ENCODE measurements at places on chromosomes 11 and 22.

DNA sequence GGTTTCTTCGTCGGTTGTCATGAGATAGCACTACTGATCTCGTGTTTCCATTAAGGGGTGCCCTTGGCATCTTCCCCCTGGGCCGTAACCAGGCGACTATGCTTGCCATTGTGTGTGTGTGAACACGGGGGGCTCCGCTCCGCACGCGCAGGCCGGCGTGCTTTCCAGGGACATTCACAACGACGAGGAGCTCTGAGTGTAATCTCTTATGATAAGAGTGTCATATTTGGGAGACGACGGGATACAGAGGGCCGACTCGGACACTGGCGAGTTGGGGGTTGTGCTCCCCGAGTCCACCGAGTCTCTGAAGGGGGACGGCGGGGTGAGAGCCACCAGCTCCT lies 170.9 kb upstream of the CTSC start:
- no peak for DNase-seq

DNA sequence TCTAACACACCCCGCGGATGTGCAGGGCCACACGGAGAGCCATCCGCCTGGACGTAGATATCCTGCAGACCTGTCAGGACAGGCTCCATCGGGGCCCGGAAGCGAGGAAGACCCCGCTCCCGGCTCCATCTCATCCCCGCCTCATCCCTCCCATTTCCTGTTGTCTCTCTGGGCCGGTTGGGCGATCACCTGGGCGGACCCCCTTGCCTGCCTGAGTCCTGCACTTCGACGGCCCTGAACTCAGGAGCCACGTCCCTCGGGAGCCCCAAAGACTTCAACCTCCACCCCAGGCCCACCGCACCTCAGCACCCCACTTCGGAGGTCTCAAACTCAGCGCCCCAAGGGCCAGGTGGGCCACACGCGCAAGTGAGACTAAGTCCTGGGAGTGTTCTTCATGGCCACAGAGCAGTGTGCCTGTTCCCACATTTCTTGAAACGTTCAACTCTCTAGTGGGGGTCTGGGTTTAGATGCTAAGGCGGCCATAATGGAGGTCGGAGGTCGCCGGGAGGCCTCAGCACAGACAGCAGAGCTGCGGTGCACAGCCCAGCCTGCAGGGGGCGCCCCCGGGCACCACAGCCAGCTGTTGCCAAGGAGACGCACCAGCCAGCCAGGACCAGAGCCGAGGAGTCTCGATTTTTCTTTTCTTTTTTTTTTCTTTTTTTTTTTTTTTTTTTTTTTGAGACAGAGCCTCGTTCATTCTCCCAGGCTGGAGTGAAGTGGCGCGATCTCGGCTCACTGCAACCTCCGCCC lies 26.0 kb upstream of the FADD start:
- peak; percentile 57 for DNase-seq

DNA sequence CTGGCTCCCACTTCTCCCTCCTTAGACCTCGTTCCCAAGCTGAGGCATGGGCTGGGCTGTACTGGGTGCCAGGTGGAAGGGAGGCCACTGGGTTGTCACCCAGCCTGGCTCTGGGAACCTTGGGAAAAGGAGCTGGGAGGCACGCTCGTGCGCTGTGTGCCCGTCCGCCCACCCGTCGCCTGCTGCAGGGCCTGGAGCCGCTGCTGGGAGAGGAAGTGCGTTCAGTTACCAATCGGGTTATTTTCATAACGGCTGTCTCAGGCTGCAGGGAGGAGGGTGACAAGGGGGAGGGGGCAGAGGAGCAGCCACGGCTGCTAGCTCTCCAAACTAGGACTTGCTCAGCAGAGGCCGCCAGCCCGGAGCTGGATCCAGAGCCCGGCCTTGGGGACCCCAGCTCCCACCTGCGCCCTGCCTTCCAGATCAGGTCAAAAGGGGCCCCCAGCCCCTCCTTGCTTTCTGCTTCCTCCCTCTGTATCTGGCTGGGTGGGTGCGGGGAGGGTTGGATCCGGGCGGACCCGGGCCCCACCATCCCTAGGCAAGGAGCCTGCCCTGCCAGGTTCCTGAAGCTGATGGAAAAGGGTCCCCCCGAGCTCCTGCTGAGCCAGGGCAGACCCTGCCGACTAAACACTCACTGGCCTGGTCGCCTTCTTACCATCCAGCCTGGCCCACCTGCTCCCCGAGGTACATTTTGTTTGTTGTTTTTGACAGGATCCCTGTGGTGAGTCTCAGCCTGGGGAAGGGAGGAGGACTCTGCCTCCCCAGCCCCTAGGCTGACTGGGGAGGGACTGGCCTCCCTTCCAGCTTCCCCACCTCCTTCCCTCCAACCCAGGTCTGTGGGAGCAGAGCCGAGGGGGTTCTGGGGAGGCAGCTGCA lies 14.3 kb downstream of the DGKZ start:
- peak; percentile 94 for DNase-seq

DNA sequence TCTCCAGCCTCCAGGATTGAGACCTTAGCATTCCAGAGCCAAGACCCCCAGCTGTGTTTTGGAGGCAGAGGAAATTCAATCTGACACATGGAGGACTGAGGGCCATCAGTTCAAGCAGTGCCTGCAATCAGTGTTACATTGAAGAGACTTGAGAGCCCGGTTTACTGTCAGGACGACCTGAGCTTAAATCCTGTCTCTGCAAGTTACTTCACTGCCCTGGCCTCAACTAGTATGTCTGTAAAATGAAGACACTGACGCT lies 35.1 kb downstream of the TRIM29 start:
- DNase-seq, result no peak

DNA sequence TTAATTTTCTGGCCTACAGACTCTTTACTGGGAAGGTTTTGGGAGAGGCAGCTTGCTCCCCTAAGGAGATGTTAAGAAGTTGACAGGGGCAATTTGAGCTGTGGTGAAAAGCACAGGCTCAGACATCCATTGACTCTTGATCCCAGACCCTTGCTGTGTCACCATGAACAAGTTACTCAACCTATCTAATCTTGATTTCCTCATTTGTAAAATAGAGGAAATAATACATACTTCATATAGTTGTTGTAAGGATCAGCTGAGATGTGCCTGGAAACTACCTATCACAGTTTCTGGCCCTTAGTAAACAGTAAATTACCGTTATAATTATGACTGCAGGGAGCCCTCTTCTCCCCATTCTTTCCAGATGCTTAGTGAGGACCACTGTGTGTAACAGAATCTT lies 16.6 kb upstream of the SCGB1D4 start:
- DNase-seq, result no peak

DNA sequence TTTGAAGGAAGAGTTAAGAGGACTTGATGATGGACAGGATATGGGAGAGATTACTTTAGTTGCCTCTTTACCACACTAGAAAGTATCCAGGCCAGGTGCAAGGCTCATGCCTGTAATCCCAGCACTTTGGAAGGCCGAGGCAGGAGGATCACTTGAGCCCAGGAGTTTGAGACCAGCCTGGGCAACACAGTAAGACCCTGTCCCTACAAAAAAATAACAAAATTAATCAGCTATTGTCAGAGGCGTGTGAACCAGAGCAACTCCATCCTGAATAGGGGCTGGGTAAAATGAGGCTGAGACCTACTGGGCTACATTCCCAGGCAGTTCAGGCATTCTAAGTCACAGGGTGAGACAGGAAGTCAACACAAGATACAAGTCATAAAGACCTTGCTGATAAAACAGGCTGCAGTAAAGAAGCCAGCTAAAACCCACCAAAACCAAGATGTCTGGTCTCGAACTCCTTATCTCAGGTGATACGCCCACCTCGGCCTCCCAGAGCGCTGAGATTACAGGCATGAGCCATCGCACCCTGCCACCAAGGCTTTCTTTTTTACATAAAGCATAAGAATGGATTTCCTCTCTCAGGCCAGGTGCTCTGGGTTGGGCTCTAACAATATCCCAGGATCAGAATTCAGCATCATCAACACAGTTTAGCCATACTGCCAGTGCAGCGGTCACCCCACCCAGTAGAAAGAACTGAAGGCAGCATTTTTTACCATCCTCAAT lies 17.8 kb downstream of the PI4KA start:
- DNase-seq, result no peak

GRCh38 chr11:2443406-2443805 lies 908 bp downstream of the TRPM5 start:
- no peak for DNase-seq

DNA sequence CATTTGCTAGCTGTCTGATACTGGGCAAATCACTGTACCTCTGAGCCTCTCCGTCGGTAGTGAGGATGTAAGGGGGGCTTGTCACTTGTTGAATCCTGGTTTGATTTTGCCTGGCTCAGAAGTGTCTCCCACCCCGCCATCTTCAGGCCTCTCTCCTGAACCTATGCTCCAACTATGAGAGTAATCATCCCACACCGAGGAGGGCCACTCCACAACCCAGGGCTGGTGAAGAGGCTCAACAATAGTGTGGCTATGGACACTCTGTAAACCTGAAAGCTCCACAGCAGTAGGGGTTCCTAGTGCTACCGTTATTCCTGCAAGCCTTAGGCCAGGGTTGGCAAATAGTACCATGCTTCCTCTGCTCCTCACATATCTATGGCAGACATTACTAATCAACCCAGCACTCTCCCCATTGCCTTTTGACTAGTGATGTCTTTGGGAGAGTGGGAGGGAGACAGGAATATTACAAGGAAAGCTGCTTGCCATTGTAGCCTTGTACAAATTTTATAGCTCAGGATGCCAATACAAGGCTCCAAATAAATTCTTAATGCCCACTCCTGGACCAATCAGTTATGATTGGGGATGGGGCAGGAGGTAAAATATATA lies 134.0 kb upstream of the TEAD1 start:
- DNase-seq, result no peak

DNA sequence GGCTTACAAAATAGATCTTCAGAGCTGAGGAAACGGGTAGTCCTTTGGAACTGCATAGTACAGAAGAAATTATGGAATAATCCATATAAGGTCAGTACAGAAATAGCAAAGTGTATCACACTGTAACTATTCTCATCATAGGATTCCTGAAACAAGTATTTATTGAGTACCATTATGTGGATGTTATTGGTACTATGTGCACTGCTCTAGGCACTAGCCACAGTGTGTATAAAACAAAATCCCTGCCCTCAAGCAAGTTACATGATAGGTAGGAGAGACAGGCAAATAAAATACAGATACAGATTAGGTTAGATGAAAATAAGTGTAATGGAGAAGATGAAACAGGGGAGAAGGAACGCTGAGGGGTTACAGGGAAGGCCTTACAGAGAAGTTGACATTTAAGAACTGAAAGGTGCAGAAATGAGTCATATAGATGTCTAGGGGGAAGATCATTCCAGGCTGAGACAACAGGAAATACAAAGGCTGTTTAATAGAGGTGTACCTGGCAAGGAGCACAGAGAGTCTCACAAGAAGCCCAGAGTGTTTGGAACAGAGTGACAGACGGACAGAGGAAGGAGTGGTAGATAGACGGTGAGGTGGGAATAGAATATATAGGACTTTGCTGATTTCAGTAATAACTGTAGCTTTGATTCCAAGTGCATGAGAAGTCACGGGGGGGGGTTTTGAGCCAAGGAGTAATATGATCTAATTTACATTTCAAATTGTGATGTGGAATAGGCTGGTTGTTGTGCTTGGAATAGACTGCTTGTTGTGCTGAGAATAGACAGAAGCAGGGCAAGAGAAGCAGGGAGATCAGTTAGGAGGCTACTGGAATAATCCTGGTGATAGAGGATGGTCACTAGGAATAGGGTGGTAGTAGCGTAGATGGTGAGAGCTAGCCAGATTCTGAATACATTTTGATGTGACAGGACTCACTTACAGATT lies 13.7 kb downstream of the RNF141 start:
- DNase-seq, result no peak

DNA sequence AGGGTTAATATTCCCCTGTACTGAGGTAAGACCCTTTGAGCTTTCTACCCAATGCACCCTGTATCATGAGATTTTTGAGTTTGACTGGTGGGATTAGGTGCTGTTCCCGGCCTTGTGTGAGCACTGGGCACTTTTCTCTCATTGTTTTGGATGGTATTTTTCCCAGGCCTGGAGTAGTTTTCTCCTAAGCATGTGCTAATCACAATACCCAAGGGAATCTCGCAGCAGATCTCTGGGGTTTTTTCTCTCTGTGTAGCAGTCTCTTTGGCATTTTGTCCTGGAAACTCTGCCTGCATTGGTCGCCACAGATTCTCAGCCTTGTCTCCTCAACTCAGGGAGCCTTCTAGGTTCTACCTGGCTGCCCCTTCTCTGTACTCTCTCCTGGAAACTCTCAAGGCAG lies 19.9 kb downstream of the IGHMBP2 start:
- no peak for DNase-seq

- DNase-seq, result no peak
Observed at GRCh38 chr11:82906931-82907330, 5.4 kb downstream of the DDIAS start.

- no peak for DNase-seq
Observed at GRCh38 chr11:35100013-35100383, 39.0 kb upstream of the CD44 start.

DNA sequence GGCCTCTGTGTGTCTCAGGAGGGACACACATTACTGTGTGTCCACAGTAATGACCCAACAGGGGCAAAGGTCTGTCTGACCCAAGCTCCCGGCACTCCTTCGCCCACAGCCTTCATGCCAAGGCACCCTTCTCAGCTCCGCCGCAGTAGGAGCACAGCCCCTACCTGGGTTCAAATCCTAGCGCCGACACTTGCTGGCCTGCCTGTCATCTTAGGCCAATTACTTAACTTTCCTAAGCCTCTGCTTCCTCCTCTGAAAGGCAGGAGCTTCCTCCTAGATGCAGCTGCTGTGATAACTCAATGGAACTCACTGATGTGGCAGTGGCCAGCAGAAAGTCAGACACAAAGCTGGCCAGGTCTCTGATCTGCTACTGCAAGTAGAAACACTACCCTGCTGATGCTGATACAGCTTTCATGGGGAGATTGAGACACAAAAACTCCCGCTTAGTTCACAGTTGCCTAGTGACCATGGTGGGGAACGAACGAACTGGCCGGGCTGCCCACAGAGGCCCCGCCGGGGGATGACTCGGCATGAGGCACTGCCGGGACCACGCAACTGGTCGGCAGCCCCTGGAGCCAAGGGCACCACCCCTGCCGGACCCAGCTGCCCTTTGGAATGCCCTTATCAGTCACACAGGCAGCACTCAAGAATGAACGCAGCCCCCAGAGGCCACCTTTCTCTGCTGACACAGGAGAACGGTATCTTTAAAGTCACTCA lies 8.1 kb downstream of the EHD1 start:
- DNase-seq, result peak; percentile 66

DNA sequence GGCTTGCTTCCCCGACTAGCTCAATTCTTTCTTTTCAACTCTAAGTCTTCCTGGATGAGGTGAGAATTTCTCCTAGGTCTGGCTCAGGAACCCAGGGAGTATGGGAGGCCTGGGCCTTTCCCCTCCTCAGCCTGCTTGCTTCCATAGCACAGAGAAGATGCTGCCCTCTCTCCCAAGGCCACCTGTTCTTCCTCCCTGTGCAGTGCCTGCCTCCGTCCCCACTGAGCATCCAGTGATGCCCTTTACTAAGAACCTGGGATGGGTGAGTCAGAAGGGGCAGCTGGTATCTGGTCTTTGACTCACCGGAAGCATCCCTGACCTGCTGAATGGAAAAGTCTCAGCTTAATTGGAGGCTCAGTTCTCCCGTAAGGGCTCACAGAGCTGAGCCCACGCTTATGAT lies 607.9 kb downstream of the BUD13 start:
- DNase-seq, result no peak

GRCh38 chr22:30541961-30542810 lies 4.4 kb downstream of the SEC14L6 start:
- DNase-seq, result no peak

- no peak for DNase-seq
Observed at GRCh38 chr11:109795234-109795633, 298.0 kb upstream of the ZC3H12C start.

- DNase-seq, result no peak
Observed at GRCh38 chr22:45071618-45072017, 61.8 kb upstream of the PHF21B start.

GRCh38 chr11:124481365-124482323 lies 36.1 kb upstream of the OR8B8 start:
- peak; percentile 73 for DNase-seq

All from NB4 (cell line).